Caudate nucleus (tissue), 63 donors: ENCODE measurements at places on chromosomes 1 and 21.

DNA sequence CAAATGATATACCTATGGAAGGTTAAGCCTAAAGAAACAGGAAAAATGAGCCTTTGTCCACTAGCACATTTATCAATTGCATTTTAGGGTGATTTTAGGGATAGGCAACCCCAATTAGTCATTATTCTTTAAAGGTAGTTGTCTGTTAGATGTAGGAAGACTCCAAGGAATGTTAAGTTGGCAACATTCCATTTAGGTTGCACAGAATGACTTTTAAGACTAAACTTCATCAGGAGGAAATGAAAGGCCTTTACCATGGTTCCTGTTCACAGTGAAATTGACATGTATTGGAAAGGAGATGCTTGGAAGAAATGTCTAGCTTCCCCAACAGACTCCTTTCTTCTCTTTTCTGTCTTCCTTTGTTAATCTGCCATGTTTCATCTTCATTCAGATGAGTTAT, 1.6 kb upstream of the APOBEC4 start:
- no peak for DNase-seq

GRCh38 chr1:111920221-111921024, 69.0 kb downstream of the KCND3 start:
- DNase-seq: no peak

DNA sequence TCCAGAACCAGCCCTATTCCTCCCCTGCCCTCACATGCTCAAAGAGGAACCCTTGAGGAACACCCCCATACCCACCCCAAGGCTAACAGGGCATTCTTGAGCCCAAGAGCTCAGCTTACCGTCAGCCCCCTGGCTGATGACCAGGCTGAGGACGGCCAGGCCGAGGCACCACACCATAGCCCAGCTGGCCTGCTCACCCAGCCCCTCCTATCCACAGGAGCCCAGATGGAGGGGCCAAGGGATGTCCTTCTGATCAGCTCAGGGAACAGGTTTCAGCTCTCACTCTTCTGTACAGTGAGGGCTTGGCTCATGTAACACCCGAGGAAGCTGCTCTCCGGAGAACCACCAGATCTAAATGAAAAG, 2.2 kb downstream of the IGSF9 start:
- no peak for DNase-seq

DNA sequence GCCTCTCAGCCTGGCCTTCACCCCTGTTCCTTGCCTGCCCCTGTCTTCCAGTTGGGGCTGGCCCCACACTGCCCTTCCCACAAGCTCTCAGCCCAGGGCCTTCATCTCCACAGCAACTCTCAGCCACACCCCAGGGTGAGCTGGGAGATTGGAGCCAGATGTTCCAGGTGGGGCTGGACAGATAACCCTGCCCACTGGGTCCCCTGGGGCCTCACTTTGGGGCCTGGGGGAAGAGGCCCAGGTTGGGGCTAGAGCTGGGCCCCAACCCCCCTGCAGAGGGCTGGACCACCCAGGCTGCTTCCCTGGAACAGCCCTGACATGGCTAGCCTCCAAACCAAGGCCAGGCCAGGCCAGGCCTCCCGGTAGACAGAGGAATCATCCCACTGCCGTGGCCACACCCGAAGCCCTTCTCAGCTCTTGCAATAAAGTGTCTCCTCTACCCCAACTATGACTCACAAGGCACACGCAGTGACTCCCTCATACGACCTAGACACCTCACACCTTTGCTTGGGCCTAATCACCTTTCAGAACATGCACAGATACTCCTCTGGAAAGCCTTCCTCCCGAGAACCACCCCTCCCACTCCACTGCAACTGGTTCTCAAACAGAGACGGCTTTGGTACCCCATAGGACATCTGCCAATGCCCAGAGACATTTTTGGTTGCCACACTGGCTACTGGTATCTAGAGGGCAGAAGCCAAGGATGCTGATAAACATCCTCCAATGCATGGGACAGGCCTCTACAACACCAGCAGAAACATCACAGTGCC, 22.2 kb downstream of the SLC2A1 start:
- no peak for DNase-seq

DNA sequence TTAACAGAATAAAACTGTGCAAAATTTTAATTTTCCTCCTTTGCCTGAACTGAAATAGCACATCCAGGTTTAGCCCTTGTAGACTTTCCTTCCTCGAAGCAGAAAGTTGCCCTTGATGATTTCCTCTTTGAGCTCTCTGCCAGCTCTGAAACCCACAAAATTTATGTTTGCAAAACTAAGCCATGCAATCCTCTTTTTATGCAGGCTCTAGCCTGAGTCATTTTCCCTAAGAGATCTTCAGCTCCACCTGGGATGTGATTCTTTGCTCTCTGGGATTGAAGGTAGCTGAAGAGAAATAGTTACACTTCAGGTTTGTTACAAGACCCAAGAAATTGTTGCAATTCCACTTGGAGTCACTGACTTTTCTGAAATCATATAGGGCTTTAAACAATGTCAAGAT, 1.4 kb upstream of the F3 start:
- DNase-seq: no peak

GRCh38 chr1:232555494-232556210, 74.3 kb downstream of the SIPA1L2 start:
- DNase-seq: no peak
